ENCODE measurements at places on chromosomes 6 and 20. TPM values are rescaled to one million over a fixed set of nuclear protein-coding genes. Genes with fewer than 3 reads are reported as not detected.

Gene LAMA4
- polyA plus RNA-seq, result 97.0 TPM

Gene INSM1
- not detected for polyA plus RNA-seq

Gene EFCAB8
- 0.06 TPM for polyA plus RNA-seq

Gene FRK
- 5.1 TPM for polyA plus RNA-seq

Gene PRDM13
- not detected for polyA plus RNA-seq

Gene MUC21
- polyA plus RNA-seq, result not detected

Gene LAMA2
- 48.2 TPM for polyA plus RNA-seq

DNA sequence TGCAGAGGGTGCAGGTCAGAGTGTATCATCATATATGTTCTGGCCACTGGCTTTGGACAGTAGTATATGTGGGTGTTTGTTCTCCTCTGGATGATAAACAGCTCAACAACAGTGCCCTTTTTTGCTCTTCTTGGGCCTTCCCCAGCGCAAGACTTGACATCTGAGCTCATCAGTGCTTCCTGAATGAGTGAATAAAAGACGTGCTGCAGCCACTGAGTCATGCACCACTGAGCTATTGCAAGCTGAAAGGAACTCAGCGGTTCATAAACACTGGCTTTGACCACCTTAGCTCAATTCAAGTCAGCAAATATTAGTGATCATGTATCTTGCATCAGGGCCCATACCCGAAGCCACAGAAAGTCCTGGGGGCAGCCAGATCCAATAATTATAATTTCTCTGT lies 105.3 kb upstream of the KCNG1 start:
- DNase-seq, result no peak

GRCh38 chr6:72640615-72640930 lies 18.7 kb downstream of the KCNQ5 start:
- DNase-seq, result no peak

- no peak for DNase-seq
Measured at GRCh38 chr20:9761476-9761875, 77.4 kb downstream of the PAK5 start.

DNA sequence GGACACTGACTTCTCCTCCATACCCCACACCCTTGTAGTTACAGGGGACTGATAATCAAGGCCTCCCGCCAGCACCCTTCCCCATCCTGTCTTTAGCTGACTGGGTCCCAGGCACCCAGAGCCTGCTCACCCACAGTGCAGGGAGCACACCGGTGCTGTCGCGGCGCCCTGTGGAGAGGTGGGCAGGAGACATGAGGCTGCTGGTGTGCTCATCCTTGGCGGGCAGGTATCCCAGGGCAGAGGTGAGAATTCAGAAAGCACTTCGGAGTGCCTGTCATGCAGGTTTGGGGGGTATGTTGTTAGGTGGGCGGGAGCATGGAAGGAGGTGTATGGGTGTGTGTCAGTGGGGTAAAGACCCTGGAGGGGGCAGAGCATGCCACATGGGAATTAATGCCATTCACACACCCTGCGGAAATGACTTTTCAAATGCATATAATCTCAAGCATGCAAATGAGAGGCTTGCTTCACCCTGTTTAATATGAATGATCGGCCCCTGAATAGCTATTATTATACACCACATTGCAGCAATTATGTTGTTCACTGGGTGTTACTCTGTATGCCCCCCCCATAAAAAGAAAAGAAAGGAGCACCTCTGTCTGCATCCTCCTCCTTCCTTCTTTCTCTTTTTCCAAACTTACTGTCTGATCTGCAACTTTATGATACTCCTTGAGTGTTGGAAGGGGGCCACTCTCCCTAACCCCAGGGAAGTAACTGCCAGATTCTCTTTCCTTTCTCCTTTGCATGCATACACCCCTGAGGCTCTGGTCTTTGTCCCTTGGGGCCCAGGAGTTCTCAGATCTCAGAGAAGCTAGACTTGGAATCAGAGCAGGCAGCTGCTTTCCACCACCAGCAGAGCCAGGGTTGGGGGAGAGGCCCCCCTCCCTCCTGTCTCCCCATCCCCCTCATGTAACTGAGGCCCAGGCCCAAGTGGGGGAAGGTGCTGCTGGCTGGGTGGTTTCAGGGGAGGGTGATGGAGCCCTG lies 16.0 kb downstream of the FOXP4 start:
- no peak for DNase-seq

DNA sequence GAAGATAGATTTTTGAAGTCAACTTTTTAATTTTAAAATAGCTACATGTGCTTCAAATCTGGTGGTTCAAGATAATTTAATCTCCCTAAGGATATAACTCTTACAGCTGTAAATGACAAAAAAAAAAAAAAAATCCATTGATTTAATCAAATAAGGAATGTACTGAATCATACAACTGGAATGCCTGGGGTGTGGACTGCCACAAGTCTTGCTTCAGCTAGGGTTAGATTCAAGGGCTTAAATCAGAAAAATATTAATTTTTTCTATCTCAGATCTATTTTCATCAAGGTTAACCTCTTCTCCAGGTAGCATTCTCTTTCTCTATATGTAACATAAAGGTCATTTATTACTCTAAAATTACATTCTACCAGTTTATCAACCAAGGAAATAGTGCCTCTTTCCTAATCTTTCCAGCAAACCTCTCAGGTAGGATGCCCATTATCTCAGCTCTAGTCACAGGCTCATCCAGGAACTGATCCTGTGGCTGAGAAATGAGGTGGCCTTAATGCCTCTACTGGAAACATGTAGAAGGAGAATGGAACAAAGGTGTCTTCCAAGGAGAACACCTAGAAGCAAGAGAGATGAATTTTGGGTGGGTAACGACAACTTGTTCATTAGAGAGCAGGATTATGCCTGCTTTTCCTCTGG lies 466.9 kb downstream of the CBLN4 start:
- DNase-seq, result no peak

DNA sequence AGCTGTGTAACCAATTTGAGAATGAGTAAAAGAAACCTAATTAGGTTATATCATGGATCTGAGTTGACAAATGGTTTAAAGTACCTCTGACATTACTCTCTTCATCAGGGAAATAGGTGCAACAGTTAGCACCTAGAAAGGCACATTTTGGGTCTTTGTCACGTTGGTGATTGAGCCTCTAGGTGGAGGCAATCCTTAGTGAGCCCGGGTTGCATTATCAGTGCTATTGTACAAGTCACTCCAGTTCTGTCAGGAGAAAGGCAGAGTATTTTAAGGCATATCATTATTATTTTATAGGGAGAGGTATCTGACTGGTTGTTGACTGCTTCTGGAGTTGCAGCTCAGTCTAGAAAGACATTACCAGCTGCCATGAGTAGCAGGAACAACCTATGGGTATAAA lies 54.9 kb downstream of the TRIM27 start:
- DNase-seq, result no peak

Measured in right renal cortex interstitium (tissue), 3 donors.